ENCODE measurements at places on chromosomes 6 and 20.

DNA sequence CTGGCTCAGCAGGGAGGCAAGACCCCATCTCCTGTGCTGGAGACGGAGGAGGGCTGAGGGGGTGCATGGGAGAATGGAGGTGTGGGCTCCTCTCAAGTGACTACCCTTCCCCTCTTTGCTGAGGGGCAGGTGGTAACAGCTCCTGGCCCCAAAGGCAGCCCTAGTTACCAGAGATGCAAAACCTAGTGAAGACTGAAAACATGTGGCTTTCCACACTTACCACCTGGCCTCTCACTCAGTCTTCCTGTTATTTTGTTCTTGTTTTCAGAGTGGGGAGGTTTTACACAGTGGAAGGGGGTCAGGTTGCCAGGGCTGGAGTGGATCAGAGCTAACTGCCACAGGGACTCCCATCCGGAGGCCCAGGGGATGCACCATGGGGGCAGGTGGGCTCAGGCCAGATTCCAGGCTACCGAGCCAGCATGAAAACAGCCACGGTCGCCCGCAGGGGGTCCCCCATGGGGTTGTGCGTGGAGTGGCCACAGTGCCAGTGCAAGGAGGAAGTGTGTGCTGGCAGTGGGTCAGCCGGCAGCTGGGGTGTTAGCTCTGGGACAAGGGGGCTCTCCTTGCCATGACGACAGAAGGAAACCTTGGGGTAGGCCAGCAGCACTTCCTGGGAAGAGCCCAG is 21.1 kb downstream of the MYT1 start:
- no peak for DNase-seq

GRCh38 chr6:22736740-22737139 is 167.4 kb downstream of the HDGFL1 start:
- no peak for DNase-seq

GRCh38 chr6:144232176-144232831 is 52.8 kb upstream of the UTRN start:
- no peak for DNase-seq

DNA sequence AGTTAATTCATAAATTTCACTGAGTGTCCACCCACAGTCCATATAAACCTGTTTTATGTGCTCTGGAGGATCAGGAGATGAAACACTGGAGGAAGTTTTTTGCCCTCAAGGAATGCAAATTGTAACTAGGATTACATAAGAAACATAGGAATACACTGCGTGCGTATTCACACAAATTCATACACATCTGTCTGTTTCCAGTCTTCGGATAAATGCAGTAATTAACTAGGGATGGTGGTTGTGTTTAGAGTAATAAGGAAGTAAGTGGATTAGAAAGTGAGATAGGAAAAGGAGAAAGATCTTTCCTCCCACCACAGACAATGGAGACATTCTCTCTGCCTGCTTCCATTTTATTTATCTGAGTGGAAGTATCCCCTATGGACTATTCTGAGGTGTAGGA is 35.7 kb upstream of the POPDC3 start:
- no peak for DNase-seq

GRCh38 chr6:43310134-43310533 is 1.5 kb upstream of the CRIP3 start:
- DNase-seq, result no peak

- no peak for DNase-seq
Observed at GRCh38 chr6:120816794-120817193, 517.5 kb downstream of the TBC1D32 start.

DNA sequence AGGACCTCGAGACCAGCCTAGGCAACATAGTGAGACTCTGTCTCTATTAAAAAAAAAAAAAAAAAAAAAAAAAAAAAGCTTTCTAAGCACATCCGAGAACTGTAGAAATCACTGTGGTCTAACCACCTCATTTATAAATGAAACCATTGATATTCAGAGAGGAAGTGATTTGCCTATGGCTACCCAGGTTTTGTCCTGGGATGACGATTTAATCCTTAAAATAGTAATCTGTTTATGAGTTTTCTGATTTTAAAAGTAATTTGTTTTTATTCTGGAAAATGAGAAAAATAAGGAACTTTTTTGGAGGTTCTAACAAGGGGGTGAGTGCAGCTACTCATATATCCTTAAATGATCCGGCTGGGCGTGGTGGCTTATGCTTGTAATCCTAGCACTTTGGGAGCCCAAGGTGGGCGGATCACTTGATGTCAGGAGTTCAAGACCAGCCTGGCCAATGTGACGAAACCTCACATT is 6.5 kb upstream of the BTN3A2 start:
- DNase-seq, result no peak

DNA sequence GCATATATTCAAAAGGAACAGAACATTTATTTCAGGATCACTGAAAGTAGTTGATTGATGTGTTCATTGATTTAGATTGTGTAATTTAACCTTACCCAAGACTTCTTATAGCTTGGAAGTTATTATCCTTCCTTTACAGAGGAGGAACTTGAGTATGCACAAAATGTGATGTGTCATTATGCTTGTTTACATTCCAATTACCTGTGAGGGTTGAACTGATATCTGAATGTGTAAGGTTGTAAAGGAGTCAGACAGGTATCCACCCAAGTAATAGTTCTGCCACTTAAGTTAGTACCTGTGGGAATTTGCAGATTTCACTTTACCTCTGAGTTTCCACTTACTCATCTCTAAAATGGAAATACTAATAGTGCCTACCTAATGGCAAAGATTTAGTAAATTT is 668.2 kb downstream of the DOK5 start:
- DNase-seq, result no peak

- no peak for DNase-seq
Observed at GRCh38 chr6:44658571-44658970, 271.1 kb downstream of the CDC5L start.

GRCh38 chr20:20465252-20465651 is 97.3 kb downstream of the INSM1 start:
- DNase-seq, result no peak

GRCh38 chr6:84809455-84809854 is 45.1 kb upstream of the TBX18 start:
- DNase-seq, result no peak

DNA sequence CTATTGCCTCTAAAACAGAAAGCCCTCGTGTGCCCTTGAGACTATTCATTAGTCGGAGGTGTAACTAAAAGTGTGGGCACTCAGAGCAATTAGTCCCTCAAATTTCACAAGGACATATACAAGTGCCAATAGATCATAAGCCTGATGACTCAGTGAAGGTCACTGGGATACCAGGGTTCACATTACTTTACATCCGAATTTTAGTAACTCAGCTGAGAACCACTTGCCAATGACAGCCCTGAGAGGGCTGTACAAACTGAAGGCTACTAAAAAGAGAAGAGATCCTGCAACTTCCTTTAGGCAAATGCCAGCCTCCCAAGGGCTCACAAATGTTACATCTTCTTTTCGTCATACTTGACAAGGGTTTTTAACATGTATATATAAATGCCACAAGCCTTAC is 369.6 kb downstream of the TENT5A start:
- no peak for DNase-seq

- DNase-seq, result no peak
Observed at GRCh38 chr20:53097371-53097770, 125.2 kb downstream of the TSHZ2 start.

DNA sequence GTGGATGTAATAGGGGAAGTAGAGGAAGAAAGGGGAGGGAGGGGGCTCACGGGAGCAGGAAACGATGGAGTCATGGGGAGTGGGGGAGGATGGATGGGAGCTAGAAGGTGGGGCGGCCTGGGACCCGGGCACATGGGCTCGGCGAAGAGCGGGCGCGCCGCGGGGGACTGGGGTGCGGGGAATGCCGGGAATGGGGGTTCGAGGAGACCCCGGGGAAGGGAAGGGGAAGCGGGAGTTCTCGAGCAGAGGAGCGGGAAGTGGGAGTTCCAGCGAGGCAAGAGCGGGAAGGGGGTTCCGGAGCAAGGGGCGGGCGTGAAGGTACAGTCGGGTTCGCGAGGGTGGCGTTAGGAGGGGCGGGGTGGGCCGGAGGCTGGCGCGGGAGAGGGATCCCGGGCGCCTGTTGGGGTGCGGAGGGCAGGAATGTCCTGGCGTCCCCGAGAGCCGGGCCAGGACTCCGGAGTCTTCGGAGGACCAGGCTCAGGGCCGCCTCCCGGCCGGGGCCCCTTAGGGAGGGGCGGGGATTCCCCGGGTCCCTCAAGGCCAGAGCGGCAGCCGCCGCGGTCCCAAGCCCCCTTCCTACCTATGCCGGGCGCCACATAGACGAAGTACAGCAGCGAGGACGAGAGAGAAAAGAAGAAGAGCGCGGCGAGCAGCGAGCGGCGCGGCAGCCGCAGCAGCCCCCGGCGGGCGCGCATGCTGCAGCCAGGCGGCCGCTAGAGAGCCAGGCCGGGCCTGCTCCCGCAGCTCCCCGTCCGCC is 504 bp downstream of the B4GALT5 start:
- peak; percentile 69 for DNase-seq

DNA sequence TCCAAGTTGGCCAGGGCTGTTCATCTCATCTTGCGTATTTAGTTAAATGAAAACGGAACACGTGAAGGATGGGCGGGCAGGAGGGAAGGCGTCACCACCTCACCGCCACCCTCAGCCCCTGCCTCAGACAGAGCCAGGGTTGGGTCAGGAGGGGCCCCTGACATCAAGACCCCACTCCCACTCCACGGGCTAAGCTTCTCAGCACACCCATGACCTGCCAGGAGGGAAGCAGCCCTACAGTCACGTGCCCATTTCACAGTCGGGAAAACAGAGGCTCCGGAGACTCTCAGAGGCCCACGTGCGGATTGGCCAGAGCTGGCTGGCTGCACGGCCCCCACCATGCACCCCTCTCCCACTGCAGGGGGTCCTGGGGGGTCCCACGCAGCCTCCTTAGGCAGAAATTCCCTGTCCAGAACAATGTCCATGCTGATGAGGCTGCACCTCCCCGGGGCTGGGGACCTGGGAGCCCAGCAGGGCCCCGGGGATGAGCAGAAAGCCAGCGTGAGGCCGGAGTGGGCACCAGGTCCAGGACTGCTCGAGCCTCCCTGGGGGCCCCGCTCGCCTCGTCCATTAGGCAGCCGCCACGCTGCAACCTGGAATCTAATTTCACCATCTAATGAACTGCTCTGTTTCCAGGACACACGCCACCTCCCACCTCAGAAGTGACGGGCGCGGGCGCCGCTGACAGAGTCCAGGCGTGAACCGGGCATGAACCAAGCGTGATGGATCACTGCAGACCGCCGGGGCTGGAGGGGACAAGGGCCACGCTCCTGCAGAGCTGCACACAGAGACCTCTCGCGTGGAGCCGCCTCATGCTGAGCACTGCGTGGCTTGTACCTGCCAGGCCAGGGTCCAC is 15.8 kb downstream of the KCNQ2 start:
- DNase-seq, result no peak
